ENCODE measurements at places on chromosomes 2 and 18. TPM values are rescaled to one million over a fixed set of nuclear protein-coding genes. Genes with fewer than 3 reads are reported as not detected.

ACOXL gene
- total RNA-seq, result 1.3 TPM

DHRS9 gene
- total RNA-seq, result not detected

PEX13 gene
- 21.4 TPM for total RNA-seq

MOGAT1 gene
- total RNA-seq, result not detected

ARL4C gene
- 3.6 TPM for total RNA-seq

XDH gene
- 4.1 TPM for total RNA-seq

- H3K27ac ChIP-seq, result no peak overlapping the region
- no peaks in the 10 kb centered on the region for H3K4me1 ChIP-seq
- no peak overlapping the region for H3K4me3 ChIP-seq
- H3K27me3 ChIP-seq, result no peaks in the 10 kb centered on the region
Observed at GRCh38 chr18:53541924-53542323, 682.5 kb downstream of the MBD2 start.

GRCh38 chr2:206415618-206416243, 27.6 kb upstream of the ADAM23 start:
- no peak for DNase-seq
- no peak overlapping the region for H3K27ac ChIP-seq
- H3K4me3 ChIP-seq, result no peak overlapping the region
- H3K36me3 ChIP-seq, result no peaks in the 10 kb centered on the region
- no peaks in the 10 kb centered on the region for H3K4me1 ChIP-seq
- no peaks in the 10 kb centered on the region for H3K27me3 ChIP-seq

DNA sequence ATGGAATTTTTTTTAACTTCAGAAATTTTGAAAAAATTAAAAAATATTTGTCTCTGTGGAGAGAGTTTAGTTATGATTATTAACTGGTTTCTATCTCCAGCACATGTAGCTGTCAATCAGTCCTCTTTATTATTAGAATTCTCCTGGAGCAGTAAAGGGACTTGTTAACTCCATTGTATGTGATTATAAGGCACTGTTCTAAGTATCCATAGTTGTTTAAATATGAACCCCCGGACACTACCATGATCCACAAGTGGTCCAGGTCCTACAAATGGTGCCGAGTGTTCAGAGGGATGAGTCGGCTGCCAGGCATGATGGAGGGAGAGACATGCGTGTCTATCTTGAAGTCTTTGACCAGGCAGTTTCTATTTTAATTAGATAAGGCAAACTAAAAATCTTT, 492 bp downstream of the CHRNA1 start:
- H3K4me1 ChIP-seq, result no peaks in the 10 kb centered on the region
- no peaks in the 10 kb centered on the region for H3K27me3 ChIP-seq
- H3K27ac ChIP-seq, result no peak overlapping the region
- no peaks in the 10 kb centered on the region for H3K36me3 ChIP-seq

- H3K36me3 ChIP-seq, result no peaks in the 10 kb centered on the region
- DNase-seq, result no peak
- no peaks in the 10 kb centered on the region for H3K27me3 ChIP-seq
- H3K27ac ChIP-seq, result no peak overlapping the region
- H3K4me1 ChIP-seq, result no peaks in the 10 kb centered on the region
Observed at GRCh38 chr2:205637320-205637602, 45.0 kb upstream of the NRP2 start.

- DNase-seq, result no peak
- H3K36me3 ChIP-seq, result no peaks in the 10 kb centered on the region
- peak overlapping the region; percentile 55 for H3K27ac ChIP-seq
- no peaks in the 10 kb centered on the region for H3K4me1 ChIP-seq
- H3K4me3 ChIP-seq, result no peak overlapping the region
Observed at GRCh38 chr2:30400151-30400954, 46.7 kb upstream of the LCLAT1 start.

Data from stomach (tissue), 19 donors.